ENCODE measurements at places on chromosomes 2 and 18.
A peak's percentile ranks its signal among the peaks of the same experiment; 100 is the strongest.

DNA sequence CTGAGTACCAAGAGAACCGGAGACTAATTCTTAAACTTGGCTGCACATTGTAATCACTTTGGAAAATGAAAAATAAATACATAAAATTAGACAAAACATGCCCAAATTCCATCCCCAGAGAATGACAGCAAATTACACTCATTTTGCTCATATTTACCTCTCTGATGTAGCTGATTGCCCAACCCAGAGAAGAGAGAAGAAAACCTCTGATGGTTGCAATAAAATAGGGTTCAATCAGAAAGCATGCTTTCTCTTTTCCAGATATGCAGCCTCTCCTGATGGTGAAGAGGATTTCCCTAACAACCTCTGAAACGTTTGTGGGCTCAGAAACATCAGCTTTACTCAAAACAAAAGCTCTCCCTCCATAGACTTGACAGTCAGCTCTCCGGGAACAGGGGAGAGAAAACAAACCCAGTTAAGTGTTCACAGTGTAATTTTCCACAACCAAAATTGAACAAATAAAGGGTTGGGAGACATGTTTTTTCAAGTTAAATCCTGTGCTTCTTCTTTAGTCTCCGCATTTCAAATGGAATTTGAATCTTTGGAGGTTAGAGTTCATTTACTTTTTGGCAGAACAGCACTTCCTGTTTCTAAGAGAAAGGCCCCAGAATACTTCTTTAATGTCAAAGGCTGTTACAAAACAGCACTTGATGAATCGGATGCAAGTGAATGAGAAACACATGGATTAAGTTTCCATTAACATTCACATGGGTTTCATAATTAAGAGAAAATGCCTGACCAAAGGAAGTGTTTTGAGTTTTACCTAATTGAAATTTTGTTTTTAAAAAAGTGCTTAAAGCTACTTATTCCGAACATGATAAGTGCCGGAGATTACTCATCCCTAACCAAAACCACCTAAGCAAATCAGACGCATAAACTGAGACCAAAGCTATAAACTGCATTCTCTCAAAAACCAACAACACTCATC lies 570.1 kb upstream of the SYT4 start:
- DNase-seq: no peak

DNA sequence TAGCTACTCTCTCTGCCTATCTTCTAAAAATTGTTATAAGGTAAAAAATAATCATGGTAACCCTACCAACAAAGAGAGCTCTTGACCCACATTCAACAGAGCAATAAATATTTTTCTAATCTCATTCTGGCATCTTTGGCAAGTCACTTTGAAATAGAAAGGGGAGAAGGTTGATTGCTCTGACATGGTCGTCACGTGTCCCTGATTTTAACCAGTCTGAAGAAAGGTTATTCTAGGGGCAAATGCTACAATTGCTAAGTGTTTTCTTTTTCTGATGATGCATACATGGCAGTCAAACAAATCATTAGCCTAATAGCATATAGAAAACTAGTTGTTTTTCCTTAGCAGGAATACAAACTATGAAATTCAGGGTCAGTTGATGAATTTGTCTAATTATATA lies 153.3 kb upstream of the MAP3K20 start:
- no peak for DNase-seq

DNA sequence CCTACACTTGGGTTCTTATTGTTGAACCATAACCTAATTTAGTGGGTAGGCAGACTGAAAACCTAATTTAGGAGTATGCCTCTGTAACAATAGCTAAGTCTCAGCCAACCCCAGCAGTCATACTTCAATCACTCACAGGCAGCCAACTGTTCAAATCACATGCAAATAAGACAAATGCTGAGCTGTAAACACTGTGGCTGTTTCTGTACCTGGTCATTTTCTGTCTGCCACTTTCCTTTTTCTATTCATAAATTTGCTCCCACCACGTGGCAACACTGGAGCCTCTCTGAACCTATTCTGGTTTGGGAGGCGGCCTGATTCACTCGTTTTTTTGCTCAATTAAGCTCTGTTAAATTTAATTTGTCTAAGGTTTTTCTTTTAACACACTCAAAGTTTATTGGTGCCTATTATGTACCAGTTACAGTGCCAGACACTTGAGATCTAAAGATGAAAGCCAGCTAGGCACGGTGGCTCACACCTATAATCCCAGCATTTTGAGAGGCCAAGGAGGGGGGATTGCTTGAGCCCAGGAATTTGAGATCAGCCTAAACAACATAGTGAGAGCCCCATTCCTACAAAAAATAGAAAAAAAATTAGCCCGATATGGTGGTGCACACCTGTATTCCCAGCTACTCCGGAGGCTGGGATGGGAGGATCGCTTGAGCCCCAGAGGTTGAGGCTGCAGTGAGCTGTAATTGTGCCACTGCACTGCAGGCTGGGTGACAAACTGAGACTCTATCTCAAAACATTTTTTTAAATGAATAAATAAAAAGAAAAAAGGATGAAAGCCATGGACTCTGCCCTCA lies 41.1 kb downstream of the THNSL2 start:
- no peak for DNase-seq

GRCh38 chr18:52897611-52898484 lies 557.9 kb downstream of the DCC start:
- DNase-seq: no peak

- DNase-seq: no peak
Measured at GRCh38 chr2:44744961-44745892, 196.3 kb upstream of the SIX3 start.

GRCh38 chr2:8310557-8311455 lies 371.1 kb upstream of the ID2 start:
- no peak for DNase-seq

GRCh38 chr18:28715206-28715605 lies 538.3 kb upstream of the CDH2 start:
- DNase-seq: no peak

- DNase-seq: no peak
Measured at GRCh38 chr2:25548601-25549000, 124.8 kb downstream of the DTNB start.

DNA sequence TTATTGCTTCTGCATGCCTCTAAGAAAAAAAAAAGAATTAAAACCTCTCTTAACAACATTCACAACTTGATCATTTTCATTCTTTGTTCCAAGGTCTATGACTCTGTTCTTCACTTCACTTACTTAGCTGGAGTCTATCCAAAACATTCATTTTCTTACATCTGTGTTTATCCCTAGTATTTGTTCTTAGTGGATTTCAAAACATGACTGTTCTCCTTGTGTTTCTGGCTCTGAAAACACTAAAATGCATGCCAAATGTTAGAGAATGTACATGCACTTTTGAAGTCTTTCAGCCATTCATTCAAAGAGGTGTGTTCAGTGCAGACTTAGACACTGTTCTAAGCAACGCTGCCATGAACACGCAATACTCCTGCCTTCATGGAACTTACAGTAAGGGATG lies 138.8 kb downstream of the CNTNAP5 start:
- DNase-seq: no peak

- DNase-seq: no peak
Measured at GRCh38 chr18:11283479-11284161, 134.3 kb upstream of the PIEZO2 start.

GRCh38 chr2:44879269-44880124 lies 62.0 kb upstream of the SIX3 start:
- DNase-seq: no peak

DNA sequence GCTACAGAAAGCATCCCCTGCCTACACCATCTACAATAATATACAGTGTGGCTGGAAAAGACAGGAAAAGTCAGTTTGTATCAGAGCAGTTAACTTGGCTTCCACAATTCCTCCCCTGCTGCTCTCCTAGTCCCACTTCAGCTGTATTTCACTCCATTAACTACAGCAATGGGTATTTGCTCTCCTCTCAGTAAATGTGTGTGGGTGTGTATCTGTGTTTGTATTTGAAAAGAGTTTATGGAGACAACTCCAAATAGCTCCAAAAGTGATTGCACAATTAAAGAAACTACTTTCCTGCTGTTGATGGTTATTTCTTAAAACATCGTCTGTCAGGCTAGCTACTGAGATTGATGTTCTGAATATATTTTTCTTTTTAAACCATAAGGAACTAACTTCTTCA lies 333.7 kb upstream of the FIGN start:
- DNase-seq: no peak

- peak; percentile 66 for DNase-seq
Measured at GRCh38 chr2:202635428-202636212, 851 bp downstream of the FAM117B start.

GRCh38 chr2:102619414-102620319 lies at the start of gene SLC9A2:
TSS of gene SLC9A2 (plus strand) at chr2:102619553. CDS start at chr2:102619849, 296 bp downstream.
- no peak for DNase-seq

GRCh38 chr2:65397122-65397521 lies 35.3 kb downstream of the SPRED2 start:
- DNase-seq: no peak

GRCh38 chr2:181025004-181025403 lies 44.6 kb downstream of the UBE2E3 start:
- no peak for DNase-seq

- DNase-seq: no peak
Measured at GRCh38 chr2:52931660-52932059, 835.9 kb upstream of the CHAC2 start.

GRCh38 chr2:57190007-57190406 lies 856.6 kb upstream of the VRK2 start:
- DNase-seq: no peak

GRCh38 chr2:56040834-56041233 lies 117.3 kb upstream of the EFEMP1 start:
- no peak for DNase-seq

DNA sequence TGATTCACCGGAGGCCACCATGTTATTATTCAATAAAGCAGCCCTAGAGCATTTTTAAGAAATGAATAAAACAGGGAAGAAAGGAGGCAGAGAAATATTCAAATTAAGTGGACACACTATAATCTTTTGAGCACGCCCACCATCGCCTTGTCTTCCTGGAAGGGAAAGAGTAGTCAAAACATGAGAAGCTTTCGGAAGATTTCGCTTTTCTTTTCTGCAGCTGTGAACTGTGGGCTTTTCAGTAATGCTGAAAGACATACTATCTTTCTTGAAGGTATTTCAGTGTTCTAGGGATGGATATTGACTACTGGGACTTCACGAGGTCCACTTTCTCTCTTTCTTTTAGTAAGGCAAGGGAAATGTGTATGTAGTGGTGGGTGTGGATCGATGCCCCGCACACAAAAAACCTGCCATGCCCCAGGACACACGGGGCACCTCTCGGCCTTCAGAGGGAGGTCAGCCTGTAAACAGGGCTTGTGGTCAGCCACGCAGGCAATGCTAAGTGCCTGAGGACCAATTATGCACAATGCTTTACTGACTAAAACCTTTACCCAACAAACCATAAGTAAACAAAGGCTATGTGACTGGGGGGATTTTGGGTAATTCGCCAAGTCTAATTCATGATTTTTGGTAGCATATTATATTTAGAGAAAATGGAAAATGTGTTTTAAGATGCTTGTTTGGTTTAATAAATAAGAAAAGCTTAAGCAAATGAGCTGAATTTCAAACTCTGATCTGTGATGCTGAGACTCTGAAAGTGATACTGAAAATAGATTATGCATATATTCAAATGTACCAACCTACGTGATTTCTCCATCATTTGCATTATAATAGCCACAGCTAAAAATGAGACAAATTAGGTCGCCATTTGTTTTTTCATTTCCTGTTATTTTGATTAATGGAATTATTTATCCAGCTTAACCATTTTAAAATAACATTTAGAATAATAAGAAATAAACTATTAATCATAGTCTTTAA lies 130.5 kb downstream of the ZNF516 start:
- no peak for DNase-seq

DNA sequence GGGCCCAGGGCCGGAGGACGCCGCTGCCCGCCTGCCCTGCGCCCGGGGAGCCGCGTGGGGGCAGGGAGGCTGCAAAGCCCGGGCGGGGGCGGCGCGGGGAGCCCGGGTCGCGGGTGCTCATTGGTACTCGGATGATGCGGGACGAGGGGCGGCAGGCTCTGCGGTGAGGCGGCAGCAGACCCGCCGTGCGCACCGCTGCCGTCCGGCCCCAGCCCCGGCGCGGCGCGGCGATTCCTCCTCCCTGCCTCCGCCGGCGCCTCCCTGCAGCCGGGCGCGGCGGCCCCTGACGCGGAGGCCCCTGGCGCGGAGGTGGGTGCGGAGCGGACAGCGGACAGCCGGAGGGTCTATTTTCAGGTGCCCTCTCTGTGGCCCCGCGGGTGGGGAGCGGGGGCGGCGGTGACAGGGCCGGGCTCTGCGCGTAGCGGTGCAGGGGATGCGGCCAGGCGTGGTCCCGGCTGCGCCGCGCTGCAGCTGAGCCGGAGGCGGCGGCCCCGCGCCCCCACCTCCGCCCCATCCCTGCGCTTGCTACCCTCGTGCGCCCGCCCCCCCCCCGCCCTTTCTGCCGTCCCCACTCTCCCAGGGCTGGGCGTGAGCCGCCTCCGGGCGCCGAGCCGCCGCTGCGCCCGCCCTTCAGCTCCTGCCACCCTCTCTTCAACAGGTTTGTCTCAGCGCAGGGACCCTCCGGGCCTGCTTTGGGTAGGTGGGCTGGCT lies 640 bp downstream of the SPTBN1 start:
- DNase-seq: no peak
